ENCODE measurements at places on chromosomes 2 and 18. TPM values are rescaled to one million over a fixed set of nuclear protein-coding genes. Genes with fewer than 3 reads are reported as not detected.
A peak's percentile ranks its signal among the peaks of the same experiment; 100 is the strongest.

Gene REG3A
- not detected for total RNA-seq

Gene TEX44
- total RNA-seq, result not detected

Gene RAD51AP2
- under 0.01 TPM for total RNA-seq

Gene AKAIN1
- not detected for total RNA-seq

- H3K27me3 ChIP-seq, result no peaks in the 10 kb centered on the region
- H3K27ac ChIP-seq, result peak overlapping the region; percentile 10
- no peaks in the 10 kb centered on the region for H3K36me3 ChIP-seq
- H3K4me3 ChIP-seq, result no peak overlapping the region
- peaks cover 2% of the 10 kb centered on the region for H3K4me1 ChIP-seq
- DNase-seq, result peak; percentile 52
These were observed 141.2 kb downstream of the PID1 start for GRCh38 chr2:229129738-229130371.
